ENCODE measurements at places on chromosomes 2 and 18.

- no peak for DNase-seq
These were observed 146.3 kb upstream of the CTAGE1 start for GRCh38 chr18:22564036-22564435.

- no peak for DNase-seq
These were observed 16.9 kb downstream of the HS1BP3 start for GRCh38 chr2:20633794-20634506.

DNA sequence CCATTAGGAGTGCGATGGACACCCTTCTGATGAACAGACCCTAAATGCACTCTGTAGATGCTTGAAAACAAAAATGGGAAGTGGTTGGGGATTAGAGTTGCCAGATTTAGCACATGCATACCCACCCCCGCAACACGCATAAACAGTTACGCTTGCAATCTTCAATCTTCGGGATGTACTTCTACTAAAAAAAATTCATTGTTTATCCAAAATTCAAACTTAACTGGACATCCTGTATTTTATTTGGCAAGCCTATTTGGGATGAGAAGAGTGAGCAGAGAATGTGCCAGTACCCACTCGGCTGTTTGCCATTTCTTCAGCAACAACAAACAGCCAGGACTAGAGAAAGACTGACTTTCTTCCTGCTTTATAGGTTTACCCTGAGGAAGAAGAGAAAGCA is 18.4 kb downstream of the KIAA2012 start:
- no peak for DNase-seq

GRCh38 chr2:213806125-213806726 is 522.0 kb downstream of the SPAG16 start:
- DNase-seq = no peak

DNA sequence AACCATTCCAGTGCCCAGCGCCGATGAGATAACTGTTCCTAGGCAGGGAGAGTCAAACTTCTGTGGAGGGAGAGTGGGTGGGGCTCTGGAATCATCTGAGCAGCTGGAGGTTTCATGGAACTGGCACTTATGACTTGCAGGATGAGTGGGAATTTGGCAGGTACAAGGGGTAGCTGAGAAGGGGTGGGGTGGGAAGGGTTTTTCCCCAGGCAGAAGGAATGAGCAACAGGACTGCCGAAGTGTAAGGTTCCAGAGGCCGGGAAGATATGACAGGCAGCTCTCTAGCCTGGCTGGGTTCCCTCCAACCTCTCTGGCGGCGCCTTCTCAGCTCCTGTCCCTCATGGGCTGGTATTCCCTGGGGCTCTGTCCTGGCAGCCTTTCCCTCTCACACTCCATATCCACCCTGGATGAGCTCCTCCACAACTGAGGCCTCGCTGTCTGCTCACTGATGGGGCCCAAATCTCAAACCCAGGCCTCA is 2.5 kb upstream of the TET3 start:
- DNase-seq = no peak

Measured in BE2C (cell line).